ENCODE measurements at places on chromosomes 2 and 18.

DNA sequence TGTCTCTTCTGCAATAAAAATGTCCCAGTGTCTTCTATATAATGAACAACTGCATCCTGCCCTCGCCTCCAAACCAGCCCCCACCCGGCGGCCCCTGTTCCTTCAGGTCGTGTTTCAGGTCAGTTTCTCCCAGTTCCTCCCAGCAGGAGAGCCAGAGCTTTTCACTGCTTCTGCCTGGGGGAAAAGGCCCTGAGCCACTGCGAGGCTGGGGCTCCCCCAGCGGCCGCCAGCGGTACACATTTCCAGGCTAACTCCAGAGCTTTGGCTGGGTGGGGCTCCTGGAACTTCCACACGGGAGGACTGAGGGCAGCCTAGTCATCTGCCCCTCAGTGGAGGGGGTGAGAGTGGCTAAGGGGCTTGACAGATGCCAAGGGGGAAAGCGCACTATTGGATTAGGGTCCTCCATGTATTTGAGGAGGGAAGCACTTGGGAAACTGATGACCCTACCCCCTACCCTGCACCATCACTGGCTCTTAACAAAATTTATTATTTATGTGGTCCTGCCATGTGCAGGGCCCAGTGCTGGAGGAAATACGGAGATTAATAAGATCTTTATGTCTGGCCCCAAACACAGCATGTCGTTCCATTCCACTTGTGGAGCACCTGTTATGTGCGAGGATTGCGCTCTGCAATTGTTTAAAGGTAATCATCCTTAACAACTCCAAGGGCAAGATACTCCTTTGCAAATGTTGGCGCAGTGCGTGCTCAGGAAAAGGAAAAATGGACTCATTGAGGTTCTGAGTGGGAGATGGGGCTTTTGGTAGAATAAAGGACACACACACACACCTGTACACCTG lies 17.3 kb upstream of the CYS1 start:
- DNase-seq = peak; percentile 72

- no peak for DNase-seq
Measured at GRCh38 chr2:238518172-238518820, 91.6 kb downstream of the ASB1 start.

- no peak for DNase-seq
Measured at GRCh38 chr18:27175245-27175644, 9.9 kb downstream of the CHST9 start.

- DNase-seq = no peak
Measured at GRCh38 chr18:55419132-55419946, 168.7 kb downstream of the TCF4 start.

GRCh38 chr2:147490401-147491261 lies 354.2 kb upstream of the ACVR2A start:
- DNase-seq = peak; percentile 30

DNA sequence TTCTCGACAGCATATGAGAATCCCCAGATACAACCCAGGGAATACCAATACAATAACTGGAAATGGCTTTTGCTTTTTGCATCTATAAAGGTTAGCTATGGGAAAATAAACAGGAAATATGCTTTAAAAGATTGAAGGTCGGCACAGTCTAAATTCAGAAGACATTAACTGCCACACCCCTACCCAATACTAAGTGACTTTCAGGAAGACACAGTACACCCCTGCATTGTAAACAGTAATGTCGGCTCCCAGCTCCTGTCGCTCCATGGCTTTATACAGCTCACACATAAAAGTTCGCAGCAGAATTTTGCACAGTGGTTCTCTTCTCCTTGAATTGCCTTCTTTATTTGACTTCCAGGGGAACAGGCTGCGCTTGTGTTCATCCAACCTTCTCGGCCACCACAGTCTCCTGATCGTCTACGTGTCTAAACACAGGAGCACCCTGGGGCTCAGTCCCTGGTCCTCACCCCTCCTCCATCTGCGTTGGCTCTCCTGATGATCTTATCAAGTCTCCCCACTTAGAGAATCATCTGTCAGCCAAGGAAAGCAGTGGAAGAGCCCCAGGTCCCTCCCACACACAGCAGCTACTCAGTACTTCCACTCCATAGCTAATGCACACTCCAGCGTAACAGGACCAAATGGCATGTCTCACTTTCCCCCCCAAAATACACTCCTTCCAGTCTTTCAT lies 22.7 kb downstream of the CYB5A start:
- no peak for DNase-seq

GRCh38 chr18:58194028-58194427 lies 150.0 kb downstream of the NEDD4L start:
- peak; percentile 70 for DNase-seq

DNA sequence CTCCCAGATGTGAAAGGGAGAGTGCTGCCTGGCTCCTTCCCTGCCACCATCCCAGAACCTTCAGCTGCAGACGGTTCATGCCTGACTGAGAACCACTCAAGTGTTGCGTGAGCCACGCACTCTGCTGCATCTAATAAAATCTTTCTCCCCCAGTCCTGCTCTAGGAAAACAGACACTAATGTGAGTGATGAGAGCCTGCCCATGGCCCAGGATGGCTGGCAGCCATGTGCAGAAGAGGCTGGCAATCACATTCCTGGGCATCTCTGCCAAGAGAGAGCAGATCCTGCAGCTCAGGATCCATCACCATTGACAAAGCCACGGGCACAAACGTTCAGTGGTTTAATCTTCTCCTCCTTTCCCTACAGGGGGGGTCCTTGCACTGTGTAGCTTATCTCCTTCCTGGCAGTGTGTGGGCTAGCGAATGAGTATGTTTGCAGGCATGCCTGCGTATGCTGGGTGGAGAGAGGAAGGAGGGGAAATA lies 477.5 kb downstream of the SLC4A3 start:
- DNase-seq = no peak

DNA sequence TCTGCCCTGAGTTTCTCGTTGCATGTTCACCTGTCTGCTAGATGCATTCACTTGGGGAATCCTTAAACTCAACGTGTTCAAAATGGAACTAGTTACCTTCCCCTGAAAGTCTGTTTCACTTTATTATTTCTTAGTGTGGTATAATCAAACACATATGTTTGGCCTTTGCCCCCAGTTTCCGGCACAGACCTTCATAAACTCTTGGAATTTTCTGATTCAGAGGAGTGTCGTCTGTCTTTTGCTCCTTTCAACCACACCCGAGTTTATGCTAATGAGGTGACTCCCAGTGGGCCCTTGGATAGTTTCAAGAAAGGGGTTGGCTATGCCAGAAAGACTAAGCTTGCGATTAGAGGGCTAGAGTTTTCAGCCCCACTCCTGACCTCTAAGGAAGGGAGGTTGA lies 198.9 kb downstream of the CDCA7 start:
- peak; percentile 94 for DNase-seq

- DNase-seq = no peak
Measured at GRCh38 chr2:237258116-237258515, 155.8 kb downstream of the COL6A3 start.

- DNase-seq = no peak
Measured at GRCh38 chr2:146267093-146267492, 1577.7 kb upstream of the ACVR2A start.

GRCh38 chr2:177273408-177273807 lies 8.9 kb upstream of the NFE2L2 start:
- peak; percentile 89 for DNase-seq

- no peak for DNase-seq
Measured at GRCh38 chr2:113245276-113245711, 33.4 kb downstream of the PAX8 start.

DNA sequence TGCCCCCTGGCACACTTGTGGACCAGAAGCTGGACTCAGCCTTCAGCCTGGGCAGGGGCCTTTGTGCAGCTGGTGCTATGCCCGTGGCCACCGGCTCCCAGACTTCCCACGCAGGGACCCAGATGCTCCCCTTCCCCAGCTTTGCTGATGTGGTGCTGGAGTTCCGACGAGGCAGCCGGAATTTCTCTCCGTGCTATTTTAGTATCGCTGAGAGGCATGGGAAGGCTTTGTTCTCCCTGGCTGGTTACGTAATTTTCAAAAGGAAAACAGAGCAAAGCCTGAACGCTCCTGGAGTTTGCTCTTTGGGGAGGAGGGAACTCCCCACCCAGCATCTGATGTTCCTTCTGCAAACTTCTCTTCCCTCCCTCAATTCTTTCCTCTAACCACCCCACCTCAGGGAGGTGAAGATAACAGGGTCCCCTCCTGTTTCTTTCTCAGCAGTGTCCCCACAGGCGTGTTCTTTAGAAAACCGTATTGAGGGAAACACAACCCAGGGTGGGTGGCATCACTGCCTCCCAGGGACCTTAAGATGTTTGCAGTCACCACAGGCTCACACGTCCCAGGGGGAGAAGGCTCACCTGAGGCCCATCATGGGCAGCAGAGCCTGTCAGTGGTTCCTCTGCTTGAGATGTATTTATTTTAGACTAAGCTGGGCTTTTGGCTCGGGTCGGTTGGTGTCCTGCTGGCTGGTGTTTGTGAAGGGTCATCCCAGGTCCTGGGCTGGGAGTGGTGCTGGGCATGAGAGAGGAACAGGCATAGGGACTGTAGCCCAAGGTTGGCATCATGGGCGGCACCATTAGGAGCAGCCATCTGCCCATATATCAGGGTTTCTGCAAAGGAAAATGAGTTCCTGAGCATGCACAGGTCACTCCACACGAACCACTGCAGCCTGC lies 95.0 kb downstream of the MAPK4 start:
- peak; percentile 77 for DNase-seq

GRCh38 chr18:23355206-23355605 lies 97.9 kb upstream of the RIOK3 start:
- no peak for DNase-seq

DNA sequence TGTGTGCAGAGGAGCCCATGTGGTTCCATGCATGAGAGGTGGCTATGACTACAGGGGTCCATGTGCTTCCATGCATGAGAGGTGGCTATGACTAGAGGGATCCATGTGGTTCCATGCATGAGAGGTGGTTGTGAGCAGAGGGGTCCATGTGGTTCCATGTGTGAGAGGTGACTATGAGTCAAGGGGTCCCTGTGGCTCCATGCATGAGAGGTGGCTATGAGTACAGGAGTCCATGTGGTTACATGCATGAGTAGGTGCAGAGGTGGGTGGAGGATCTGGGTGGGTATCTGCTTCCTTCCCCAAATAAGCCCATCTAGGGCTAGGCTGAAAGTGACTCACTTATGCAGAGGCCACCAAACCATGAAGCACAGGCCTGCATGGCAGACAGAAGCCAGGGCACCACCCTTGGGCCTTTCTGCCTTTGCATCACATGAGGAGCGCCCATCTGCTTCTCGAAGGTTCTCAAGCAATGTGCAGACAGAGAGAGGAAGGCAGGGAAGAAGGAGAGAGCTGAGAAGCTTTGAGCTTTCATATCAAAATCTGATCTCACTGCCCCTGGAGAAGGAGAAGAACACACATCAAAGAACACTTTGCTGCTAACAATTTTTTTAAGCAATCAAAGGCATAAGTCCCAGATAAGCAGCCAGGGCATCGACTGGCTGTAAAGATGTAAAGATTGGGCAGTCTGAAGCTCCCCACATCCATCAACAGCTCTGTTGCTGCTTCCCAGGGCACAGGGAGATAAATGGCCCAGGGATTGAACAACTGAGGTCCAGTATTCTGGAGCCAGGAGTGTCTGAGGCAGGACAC lies 137.6 kb downstream of the TNS1 start:
- no peak for DNase-seq

GRCh38 chr18:44758861-44759631 lies 78.4 kb downstream of the SETBP1 start:
- DNase-seq = no peak

DNA sequence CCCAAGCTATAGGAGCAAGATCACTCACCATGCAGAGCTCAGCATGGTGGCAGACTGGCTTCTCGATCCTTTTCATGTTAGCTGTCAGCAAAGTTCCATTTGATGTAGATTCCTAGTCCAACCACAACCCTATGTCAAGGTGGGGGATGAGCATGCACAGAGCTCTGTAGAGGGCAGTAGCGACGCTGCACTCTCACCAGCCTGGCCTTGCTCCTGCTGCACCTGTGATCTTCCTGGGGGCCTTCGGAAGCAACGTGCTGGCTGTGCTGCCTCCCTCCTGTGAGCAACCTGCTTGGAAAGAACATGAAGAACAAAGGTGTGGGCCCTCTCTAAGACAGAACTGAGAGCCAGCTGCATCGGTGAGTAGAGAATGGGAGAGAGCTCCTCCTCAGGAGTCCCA lies 479.4 kb upstream of the MYT1L start:
- no peak for DNase-seq

DNA sequence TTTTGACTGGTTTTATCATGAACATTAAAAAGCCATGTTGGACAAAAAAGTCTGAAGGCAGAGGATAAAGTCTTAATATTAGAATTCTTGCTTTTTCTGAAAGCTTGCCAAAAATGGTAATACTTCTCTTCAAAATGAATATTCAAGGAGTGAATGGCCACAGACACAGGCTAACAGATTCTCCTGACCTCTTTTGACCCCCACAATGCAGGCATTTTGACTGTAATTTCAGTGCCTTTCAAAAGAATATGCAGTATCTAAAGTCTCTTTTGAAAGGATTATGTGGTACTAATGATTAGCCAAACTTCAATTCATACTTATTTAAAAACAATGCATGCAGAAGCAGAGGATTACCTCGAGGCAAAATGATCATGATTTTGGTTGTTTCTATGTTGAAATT lies 557.8 kb upstream of the GCFC2 start:
- no peak for DNase-seq

DNA sequence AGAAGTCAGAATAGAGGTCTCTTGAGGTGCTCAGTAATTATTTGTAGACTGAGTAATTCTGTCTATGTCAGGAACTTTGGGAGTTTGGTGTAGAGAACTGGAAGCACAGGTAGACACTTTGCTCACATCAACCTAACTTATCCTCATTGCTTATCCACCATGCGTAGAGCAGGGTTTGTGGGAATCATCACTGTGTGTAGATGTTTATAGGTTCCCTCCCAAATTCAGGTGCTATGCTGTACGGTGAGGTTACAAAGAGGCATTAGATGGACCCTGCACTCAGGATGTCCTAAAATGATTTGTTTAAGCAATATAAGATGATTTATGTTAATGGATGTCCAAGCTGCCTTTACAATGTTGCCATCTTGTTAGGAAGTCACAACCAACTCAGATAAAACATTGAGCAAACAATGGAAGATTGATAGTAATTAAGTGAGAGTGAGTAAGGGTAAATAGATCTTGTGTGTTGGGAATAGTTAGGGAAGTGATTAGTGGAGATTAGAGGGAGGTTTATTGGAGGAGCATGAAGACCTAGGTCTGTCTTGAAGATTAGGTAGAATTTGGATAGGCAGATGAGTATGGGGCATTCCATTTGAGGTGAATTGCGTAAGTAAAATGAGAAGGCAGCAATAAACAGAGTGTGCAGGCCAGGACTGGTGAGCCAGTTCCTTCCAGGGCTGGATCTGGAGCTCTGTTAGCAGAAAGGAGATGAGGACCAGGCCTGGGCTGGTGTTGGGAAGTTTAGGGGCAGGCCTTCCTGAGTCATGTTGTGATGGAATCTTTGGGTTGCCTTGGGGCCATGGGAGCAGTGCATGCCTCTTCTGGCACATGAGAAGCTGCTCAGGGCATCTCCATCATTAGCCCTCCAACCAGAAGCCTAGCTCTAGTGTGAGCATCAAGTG lies 12.1 kb downstream of the EPAS1 start:
- no peak for DNase-seq

GRCh38 chr2:140234116-140234515 lies 1453.9 kb upstream of the NXPH2 start:
- DNase-seq = no peak

DNA sequence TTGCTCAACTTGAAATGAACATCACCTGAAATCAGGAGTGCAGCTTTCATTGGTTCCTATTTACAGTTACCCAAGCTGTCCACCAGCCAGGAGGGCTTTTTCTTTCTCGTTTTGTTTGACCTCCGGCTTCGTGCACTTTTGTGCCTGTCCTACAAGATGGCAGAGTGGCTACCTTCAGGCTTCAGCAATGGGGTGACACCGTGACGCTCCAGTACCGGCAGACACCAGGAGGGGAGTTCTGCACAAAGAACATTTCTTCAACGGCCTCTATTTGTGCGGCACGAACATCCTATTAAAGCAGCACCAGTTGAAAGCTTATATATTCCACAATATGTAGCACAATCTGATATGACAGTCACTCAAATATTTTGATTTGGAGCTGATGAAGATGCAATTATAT lies 18.3 kb downstream of the RNASEH1 start:
- no peak for DNase-seq

Data from large intestine (tissue), 12 donors.